DMS153 (cell line): ENCODE measurements at places on chromosomes 12 and 14.
A peak's percentile ranks its signal among the peaks of the same experiment; 100 is the strongest.

GRCh38 chr12:4996714-4997113 lies 47.0 kb upstream of the KCNA5 start:
- DNase-seq = no peak

- no peak for DNase-seq
Observed at GRCh38 chr12:58470266-58471010, 449.9 kb downstream of the LRIG3 start.

GRCh38 chr14:65297744-65298143 lies 114.8 kb upstream of the FUT8 start:
- DNase-seq = peak; percentile 89

DNA sequence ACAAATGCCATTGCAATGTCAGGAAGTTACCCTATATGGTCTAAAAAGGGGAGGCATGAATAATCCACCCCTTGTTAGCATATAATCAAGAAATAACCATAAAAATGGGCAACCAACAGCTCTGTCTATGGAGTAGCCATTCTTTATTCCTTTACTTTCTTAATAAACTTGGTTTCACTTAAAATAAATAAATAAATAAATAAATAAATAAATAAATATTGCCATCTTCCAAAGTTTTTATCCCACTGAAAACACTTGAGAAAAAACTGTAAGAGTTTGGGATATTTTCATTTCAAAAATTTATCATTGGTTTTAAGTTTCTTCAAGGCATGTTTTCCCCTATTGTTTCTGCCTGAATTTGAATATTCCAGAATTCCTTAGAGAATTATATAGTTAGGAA lies 89.8 kb downstream of the SYT10 start:
- DNase-seq = no peak

DNA sequence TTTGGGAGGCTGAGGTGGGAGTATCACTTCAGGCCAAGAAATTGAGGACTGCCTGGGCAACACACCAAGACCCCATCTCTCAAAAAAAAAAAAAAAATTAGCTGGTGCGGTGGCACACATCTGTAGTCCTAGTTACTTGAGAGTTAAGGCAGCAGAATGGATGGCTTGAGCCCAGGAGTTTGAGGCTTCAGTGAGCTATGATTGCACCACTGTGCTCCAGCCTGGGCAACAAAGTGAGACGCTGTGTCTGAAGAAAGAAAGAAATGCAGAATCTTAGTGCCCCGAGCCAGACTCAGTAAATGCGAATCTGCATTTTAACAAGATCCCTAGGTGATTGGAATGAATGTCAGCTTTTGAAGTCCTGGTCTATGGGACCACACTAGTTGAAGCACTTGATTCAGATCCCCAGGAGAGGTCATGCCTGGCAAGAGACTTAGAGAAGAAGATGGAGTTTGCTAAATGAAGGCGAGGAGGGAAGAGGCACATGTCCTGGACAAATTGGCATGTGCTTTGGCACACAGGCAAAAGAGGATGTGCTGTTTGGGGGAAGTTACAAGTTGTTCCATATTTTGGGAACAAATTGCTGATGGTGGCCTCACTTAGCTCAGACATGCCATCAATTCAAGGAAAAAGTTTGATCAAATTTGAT lies 56.6 kb downstream of the DRAM1 start:
- DNase-seq = no peak

DNA sequence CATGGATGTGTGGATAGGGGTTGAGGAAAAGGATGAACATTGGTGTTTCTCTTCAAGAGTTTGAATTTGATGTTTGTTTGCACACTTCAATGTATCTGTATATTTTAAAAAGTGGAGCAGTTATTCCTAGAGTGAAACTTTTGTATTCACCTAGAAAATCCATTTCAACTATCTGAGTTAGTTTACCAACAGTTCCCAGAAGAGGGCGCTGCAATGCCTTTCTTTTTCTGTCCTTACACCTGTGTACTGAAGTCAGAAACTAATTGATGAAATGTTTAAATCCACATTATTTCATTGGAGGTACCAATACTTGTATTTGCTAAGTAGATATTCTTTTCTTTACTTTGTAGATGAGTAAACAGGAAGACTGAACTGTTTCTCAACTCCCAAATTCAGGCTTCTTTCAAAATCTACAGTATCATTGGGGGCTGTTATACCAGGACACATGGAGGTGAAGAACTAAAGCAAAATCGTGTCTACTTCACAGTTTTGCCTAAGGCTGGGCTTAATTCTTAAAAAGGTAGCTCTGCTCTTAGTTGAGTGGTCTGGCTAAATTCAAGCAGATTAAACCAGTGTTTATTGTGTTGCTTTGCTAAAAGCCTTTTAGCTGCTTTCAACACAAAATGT lies 26.6 kb upstream of the KLRB1 start:
- peak; percentile 8 for DNase-seq

- no peak for DNase-seq
Observed at GRCh38 chr14:66634876-66635275, 126.9 kb downstream of the GPHN start.

DNA sequence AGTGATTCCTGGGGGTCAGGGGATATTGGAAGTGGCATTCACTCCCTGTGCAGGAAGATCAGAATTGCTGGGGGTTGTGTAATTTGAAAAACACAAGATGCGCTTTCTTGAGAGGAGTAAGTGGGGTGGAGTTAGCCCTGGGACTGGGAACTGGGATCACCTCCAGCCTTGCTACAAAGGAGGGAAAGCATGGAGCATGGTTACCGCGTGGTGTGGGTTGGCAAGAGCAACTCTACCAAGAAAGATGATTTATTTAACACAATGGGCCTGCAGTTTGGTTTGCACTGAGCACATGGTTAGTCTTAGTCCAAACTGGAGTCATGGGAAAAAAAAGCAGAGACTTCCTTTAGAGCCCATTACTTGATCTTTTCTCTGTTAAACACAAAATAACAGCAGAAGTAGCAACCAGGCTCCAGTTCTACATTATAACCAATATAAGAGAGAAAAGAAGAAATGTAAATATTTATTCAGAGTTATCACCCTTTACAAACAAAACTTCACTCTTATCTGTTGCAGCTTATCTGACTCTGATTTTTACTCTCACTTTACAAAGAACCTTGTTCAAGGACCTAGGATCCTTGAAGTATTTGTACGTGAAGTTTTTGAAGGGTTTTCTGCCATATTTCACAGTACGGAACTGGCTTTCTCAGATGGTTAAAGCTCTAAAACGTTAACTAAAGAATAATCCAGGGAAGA lies 2.1 kb upstream of the NIN start:
- no peak for DNase-seq

DNA sequence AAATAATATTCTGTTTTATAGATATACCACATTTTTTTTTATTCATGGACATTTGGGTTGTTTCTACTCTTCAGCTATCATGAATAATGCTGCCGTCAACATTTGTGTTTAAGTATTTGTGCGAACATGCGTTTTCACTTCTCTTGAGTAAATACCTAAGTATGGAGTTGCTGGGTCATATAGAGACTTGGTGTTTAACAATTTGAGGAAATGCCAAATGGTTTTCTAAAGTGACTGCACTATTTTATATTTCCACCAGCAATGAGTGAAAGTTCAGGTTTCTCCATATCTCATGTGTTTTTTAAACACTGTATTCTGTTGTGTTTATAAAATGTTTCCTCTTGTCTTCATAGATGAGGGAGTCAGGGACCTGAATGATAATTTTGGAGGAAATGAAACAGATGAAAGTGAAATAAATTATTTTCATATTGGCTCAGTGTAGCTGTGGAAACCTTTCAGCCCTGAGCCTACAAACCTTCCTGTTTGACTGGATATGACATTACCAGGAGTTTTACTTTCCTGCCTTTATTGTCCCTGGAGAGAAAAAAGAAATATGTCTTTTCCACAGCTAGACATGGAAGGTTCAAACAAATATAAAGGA lies 26.3 kb downstream of the DAAM1 start:
- DNase-seq = no peak

DNA sequence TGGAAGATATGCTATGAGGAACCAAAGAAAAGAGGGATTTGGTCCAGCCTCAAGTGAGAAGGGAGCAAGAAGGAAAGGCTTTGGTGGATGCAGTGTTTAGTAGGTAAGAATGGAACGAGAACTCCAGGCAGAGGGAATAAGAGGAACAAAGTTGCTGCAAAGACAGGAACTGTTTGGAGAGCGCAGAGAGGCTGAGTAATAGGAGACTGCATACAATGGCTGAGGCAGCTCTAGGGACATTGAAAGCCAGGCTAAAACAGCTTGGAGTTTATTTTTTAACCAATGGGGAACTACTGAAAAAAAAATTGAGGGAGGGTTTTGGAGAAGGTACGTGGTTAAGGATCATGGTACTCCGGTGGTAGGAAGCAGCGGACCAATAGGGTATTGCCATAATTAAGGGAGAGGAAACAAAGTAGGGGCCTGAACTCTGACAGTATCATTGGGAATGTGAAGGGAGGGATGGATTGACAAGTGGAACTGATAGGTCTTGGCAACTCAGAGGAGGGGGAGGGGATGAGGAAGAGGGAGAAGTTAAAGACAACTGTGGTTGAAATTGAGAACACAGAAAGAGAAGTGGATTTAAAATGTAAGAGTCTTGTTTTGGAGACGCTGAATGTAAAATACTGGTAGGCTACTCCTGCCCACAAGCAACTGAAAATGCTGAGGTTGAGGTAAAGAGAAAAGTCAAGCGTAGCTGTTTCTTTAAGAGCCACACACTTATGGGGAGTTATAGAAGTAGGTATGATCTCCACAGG lies 4.8 kb downstream of the ASCL4 start:
- no peak for DNase-seq

- DNase-seq = no peak
Observed at GRCh38 chr12:116125956-116126566, 151.4 kb downstream of the MED13L start.

- DNase-seq = no peak
Observed at GRCh38 chr12:1926251-1926657, 7.8 kb upstream of the CACNA2D4 start.

GRCh38 chr12:99736760-99737269 lies 89.3 kb downstream of the GARIN6 start:
- no peak for DNase-seq

GRCh38 chr12:2035431-2036055 lies 17.2 kb upstream of the CACNA1C start:
- no peak for DNase-seq

DNA sequence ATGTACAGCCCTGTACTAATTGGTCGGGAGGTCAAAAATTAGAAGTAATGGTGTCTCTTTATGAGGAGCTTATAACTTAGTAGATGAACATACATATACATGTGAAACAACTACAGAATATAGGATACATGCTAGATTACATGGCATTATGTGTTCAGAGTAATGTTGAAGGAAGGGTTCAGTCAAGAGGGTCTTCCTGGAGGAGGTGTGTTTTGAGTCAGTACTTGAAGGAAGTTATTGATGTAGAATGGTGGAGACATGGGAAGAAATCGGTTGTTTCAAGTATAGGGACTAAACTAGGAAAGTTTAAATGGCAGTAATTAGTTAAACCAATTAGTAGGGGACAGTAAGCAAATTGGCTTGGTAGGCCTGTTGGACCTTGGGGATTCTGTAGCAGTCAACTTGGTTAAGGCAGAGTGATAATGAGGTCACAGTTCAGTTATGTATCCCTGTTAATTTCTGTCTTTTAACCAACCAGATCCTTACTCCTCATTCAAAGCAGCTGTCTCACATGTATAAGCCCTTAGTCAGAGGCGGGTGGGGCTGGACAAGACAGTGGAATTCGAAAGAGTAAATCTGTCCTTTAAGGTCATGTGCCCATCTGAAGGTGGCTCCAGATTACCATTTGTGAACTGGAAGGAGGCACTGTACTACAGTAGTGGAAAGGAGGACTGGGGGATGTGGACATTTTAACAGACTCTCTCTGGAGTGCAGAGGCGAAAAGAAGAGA lies 3.5 kb upstream of the ANKRD52 start:
- DNase-seq = no peak

DNA sequence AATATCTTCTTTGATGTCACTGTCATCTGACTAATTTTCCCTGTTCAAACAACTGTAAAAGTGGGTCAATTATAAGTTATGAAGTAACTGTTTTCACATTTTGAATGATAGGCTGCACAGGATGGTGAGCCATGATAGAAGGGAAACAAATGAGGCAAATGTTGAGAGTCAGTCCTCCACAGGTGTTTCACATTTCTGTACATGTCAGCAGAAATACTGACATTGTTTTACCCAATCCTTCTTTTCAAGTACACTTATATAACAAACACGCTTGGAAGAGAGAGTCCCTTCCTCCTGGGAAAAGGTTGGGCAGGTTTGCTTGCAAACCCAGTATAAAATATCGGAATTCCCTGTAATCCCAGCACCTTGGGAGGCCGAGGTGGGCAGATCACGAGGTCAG lies 1251.5 kb downstream of the SLC16A7 start:
- DNase-seq = no peak

GRCh38 chr12:87760943-87761342 lies 268.3 kb downstream of the C12orf50 start:
- DNase-seq = no peak

GRCh38 chr12:55906056-55906455 lies 21.6 kb downstream of the PYM1 start:
- no peak for DNase-seq

DNA sequence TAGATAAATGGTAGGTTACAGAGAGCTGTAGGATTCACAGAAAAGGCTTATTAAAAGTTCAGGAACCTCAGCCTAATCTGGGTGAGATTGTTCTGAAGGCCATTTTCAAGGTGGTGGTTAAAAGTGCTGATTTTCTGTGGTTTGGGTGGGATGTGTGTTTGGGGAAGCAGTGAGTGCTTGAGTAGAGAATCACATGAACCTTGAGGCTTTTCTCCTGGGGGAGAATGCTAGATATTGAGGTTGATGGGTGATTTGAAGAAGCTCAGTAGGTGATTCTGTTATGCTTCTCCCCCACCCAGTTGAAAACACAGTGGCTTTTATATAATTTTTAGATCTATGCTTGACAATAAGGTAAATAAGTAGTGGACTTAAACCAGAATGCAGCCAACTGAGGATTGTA lies 420.9 kb downstream of the PCNX1 start:
- DNase-seq = no peak

- DNase-seq = no peak
Observed at GRCh38 chr12:106343214-106343528, 14.4 kb upstream of the POLR3B start.

- peak; percentile 6 for DNase-seq
Observed at GRCh38 chr12:15856097-15856982, 25.8 kb upstream of the STRAP start.
